ENCODE measurements at places on chromosomes 6 and 20.

- H3K4me1 ChIP-seq = no peaks in the 10 kb centered on the region
- DNase-seq = no peak
- peaks cover 6% of the 10 kb centered on the region for H3K27me3 ChIP-seq
- H3K36me3 ChIP-seq = no peaks in the 10 kb centered on the region
- no peak overlapping the region for H3K27ac ChIP-seq
These were observed 164.1 kb downstream of the TAF4 start for GRCh38 chr20:61901392-61902220.

- no peaks in the 10 kb centered on the region for H3K36me3 ChIP-seq
- no peaks in the 10 kb centered on the region for H3K4me1 ChIP-seq
- no peak overlapping the region for H3K4me3 ChIP-seq
- no peak overlapping the region for H3K27ac ChIP-seq
- no peaks in the 10 kb centered on the region for H3K27me3 ChIP-seq
These were observed 68.0 kb downstream of the AIG1 start for GRCh38 chr6:143128681-143129015.

DNA sequence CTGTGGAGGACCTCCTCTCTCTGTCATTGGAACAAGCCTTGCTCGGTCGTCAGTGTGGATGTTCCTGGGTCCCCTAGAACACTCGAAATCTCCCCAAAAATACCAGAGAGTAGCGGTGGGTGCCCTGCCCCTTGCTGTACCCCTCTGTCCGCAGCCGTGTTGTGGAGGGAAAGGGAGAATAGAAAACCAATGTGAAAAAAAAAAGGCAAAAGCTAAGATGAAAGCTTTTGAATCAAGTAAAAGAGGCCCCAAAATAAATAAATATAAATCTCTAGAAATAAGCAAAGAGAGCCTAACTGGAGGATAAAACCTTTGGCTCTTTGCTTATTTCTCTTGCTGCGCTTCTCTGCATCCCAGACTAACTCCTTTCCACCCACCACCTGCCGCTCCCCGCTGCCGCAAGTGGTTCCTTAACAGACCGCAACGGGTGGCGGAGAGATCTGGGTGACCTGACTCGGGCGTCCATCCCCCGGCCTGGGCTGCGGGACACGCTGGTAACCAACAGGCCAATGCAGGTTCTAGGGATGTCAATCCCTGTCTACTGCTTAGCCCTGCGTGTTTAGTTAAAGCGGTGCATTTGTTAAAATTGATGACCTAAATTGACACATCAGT, 110.0 kb downstream of the GPX5 start:
- no peak overlapping the region for H3K27ac ChIP-seq
- peak; percentile 40 for DNase-seq
- H3K4me3 ChIP-seq = no peak overlapping the region
- H3K36me3 ChIP-seq = no peaks in the 10 kb centered on the region
- H3K27me3 ChIP-seq = peaks cover 78% of the 10 kb centered on the region

DNA sequence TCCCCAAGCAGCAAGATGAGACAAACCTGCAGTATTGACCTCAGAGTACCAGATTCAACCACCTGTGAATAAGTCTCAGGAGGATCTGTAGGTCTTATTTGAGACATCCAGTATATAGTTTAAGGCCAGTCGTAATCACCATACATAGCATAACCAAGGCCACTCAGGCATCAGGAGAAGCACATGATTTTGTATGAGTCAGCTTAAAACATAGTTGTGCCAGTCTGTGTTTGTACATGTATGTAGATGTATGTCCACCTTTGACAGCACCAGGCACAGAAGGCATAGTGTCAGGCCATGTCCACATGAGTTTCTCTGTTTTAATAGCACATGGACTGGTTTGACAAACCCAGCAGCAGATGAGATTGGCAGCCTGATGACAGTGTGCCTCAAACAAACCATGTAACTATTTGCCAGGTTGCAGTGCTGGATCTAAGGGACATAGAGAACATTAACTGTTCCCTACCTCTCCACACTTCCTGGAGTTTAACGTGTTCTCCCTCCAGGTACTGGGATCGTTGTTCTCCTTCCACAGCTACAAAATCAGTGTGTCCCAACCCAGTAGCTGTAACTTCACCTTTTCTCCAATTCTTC, 8.6 kb upstream of the ASIP start:
- H3K4me3 ChIP-seq = no peak overlapping the region
- DNase-seq = no peak
- H3K27me3 ChIP-seq = no peaks in the 10 kb centered on the region
- no peaks in the 10 kb centered on the region for H3K36me3 ChIP-seq

DNA sequence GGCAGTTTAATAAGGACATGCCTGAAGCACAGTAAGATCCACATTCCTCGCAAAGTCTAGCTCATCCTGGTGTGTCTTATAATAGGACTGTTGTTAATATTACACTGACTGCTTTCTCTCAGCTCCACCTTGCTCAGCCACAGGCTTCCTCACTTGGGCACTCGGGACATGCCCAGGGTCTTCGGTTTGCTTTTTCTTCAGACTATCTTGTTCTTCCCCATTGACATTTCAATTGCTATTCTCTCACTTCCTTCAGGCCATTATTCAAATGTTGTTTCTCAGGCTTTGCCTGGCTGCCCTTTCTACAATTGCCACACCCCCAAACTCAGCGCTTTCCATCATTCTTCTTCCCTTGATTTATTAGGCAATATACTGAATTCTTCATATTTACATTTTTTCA, 274.8 kb upstream of the RGS17 start:
- DNase-seq = no peak
- no peaks in the 10 kb centered on the region for H3K4me1 ChIP-seq
- no peaks in the 10 kb centered on the region for H3K36me3 ChIP-seq
- no peak overlapping the region for H3K4me3 ChIP-seq
- H3K27me3 ChIP-seq = no peaks in the 10 kb centered on the region
- no peak overlapping the region for H3K27ac ChIP-seq

DNA sequence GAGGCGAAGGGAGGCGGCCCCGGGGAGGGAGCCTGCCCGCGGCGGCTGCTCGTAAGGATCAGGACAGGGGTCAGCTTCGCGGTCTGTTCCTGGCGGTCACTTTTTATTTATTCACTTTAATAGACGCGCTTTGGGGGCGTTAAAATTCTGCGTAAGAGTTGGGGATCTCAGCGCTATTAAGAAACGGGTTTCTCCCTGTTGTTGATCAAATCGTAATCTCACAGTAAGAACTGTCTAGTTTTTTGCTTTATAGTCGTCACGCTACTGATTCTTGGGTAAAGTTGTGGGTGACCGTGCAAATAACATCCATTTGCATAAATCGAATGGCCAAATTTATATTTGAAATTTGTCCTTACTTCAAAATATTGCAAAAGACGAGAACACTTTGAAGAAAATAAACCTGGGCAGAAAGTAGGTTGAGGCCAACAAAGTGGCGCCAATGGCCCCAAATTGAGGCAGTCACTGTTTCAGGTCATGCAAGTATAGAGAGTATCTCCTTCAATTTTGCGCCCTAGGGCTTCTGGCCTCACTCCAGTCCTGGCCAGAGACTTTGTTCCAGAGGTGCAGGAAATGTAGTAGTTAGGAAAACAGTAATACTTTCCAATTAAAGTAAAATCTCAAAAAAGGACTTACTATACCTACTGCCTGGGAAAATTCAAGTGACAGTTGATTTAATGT, 963 bp upstream of the RMND1 start:
- peak overlapping the region; percentile 83 for H3K27ac ChIP-seq
- DNase-seq = peak; percentile 40
- H3K4me3 ChIP-seq = peak overlapping the region; percentile 92
- no peaks in the 10 kb centered on the region for H3K27me3 ChIP-seq
- H3K4me1 ChIP-seq = peaks cover 11% of the 10 kb centered on the region

DNA sequence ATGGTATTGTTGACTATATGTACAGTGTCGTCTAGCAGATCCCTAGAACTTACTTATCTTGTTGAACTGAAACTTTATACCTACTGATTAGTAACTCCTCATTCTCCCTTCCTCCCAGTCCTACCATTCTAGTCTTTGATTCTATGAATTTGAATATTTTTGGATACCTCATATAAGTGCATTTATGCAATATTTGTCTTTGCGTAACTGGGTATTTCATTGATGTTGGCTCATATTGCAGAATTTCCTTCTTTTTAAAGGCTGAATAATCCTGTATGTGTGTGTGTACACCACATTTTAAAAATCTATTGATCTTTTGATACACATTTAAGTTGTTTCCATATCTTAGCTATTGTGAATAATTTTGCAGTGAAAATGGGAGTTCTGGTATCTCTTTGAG, 119.9 kb downstream of the SOX4 start:
- peaks cover 2% of the 10 kb centered on the region for H3K4me1 ChIP-seq
- no peak overlapping the region for H3K4me3 ChIP-seq
- no peaks in the 10 kb centered on the region for H3K27me3 ChIP-seq
- H3K27ac ChIP-seq = no peak overlapping the region
- DNase-seq = no peak

GRCh38 chr20:63823691-63824311, 7.3 kb downstream of the ZBTB46 start:
- DNase-seq = no peak
- no peak overlapping the region for H3K27ac ChIP-seq
- H3K36me3 ChIP-seq = no peaks in the 10 kb centered on the region
- H3K4me3 ChIP-seq = no peak overlapping the region
- peaks cover 5% of the 10 kb centered on the region for H3K4me1 ChIP-seq
- H3K27me3 ChIP-seq = no peaks in the 10 kb centered on the region

- no peak overlapping the region for H3K4me3 ChIP-seq
- H3K4me1 ChIP-seq = peaks cover 68% of the 10 kb centered on the region
- H3K27ac ChIP-seq = no peak overlapping the region
- H3K27me3 ChIP-seq = no peaks in the 10 kb centered on the region
- no peaks in the 10 kb centered on the region for H3K36me3 ChIP-seq
- DNase-seq = no peak
These were observed 64.7 kb upstream of the ZNF217 start for GRCh38 chr20:53658322-53658721.

GRCh38 chr6:62523630-62524029, 237.6 kb upstream of the KHDRBS2 start:
- DNase-seq = no peak
- no peaks in the 10 kb centered on the region for H3K27me3 ChIP-seq
- H3K27ac ChIP-seq = no peak overlapping the region
- H3K4me3 ChIP-seq = no peak overlapping the region

DNA sequence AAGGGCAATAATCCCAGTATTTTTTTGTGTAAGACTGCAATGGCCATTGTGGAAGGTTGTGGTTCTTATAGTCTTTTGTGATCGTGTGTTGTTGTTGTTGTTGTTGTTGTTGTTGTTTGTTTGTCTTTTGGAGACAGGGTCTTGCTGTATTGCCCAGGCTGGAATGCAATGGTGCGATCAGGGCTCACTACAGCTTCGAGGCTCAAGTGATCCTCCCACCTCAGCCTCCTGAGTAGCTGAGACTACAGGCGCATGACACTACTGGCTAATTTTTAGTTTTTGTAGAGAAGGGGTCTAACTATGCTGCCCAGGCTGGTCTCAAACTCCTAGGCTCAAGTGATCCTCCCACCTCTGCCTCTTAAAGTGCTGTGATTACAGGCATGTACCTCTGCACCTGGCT, 3.5 kb upstream of the GSTA4 start:
- peaks cover 17% of the 10 kb centered on the region for H3K4me1 ChIP-seq
- no peak overlapping the region for H3K27ac ChIP-seq
- DNase-seq = no peak

GRCh38 chr6:38504996-38505395, 134.7 kb downstream of the BTBD9 start:
- H3K27ac ChIP-seq = no peak overlapping the region
- H3K36me3 ChIP-seq = no peaks in the 10 kb centered on the region
- peaks cover 3% of the 10 kb centered on the region for H3K4me1 ChIP-seq
- H3K27me3 ChIP-seq = no peaks in the 10 kb centered on the region
- H3K4me3 ChIP-seq = no peak overlapping the region

- peak; percentile 91 for DNase-seq
- H3K4me3 ChIP-seq = peak overlapping the region; percentile 98
- H3K27ac ChIP-seq = no peak overlapping the region
- H3K27me3 ChIP-seq = no peaks in the 10 kb centered on the region
- H3K36me3 ChIP-seq = peaks cover 11% of the 10 kb centered on the region
- peaks cover 4% of the 10 kb centered on the region for H3K4me1 ChIP-seq
These were observed 1.3 kb downstream of the KPNA5 start for GRCh38 chr6:116682334-116682712.

- no peaks in the 10 kb centered on the region for H3K27me3 ChIP-seq
- no peaks in the 10 kb centered on the region for H3K36me3 ChIP-seq
- H3K4me3 ChIP-seq = no peak overlapping the region
These were observed 670.7 kb downstream of the UTRN start for GRCh38 chr6:144955859-144956258.

DNA sequence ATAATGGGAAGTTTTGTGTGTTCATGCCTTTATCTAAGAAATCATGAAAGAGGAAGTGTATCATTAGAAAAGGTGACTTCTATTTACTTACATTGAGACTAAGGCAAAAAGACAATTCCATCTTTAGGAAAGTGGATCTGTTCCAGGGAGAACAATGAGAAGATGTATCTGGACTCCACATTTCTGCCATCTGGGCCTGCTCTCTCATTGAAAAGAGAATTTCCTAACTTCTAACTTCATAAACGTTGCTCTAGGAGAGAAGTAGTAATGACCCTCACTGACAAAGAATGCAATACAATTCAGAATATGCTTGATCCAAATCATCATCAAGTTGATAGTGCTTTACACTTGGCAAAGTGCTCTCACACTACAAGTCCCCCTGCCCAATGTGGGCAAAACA, 294.2 kb downstream of the OGFRL1 start:
- H3K36me3 ChIP-seq = no peaks in the 10 kb centered on the region
- no peaks in the 10 kb centered on the region for H3K4me1 ChIP-seq
- H3K27ac ChIP-seq = no peak overlapping the region
- peaks cover 2% of the 10 kb centered on the region for H3K27me3 ChIP-seq

- H3K27ac ChIP-seq = no peak overlapping the region
- H3K4me3 ChIP-seq = no peak overlapping the region
- H3K36me3 ChIP-seq = no peaks in the 10 kb centered on the region
- DNase-seq = no peak
- no peaks in the 10 kb centered on the region for H3K4me1 ChIP-seq
These were observed 962.9 kb upstream of the SLC35B3 start for GRCh38 chr6:9398071-9398766.

DNA sequence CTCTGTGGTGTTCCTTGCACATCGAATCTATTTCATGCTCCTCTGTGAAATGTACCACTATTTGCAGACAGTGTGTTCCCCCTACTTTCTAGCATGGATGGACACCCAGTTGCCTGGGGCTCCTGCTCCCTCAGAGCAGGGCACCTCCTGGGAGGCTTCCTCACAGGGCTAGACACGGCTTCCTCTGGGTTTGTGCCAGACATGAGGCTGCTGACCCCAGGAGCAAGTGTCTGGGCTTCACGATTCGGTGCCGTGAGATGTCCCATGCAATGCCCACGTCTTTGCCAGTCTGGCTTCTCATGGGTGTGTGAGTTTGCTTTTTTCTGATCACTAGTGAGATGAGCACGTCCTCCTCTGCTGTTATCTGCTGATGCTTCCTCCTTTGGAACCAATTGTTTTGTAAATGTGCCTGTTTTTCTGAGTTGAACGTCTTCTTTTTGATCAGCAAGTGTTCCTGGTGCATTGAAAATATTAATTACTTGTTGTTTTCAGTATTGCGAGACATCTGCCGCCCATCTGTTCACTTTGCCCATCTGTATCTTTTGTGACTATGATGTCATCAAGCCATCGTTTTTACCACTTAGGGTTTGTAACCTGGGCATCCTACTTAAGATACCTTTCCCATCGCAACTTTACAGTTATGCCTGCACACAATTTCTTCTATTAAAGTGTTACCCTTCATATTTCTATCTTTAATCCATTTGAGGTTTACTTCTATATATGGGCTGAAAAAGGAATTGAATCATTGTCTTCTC, 92.0 kb downstream of the TTLL2 start:
- DNase-seq = no peak
- H3K27me3 ChIP-seq = peaks cover 27% of the 10 kb centered on the region

GRCh38 chr6:17684134-17684533, 22.6 kb downstream of the NUP153 start:
- H3K36me3 ChIP-seq = peaks cover 48% of the 10 kb centered on the region
- no peak overlapping the region for H3K4me3 ChIP-seq
- H3K27me3 ChIP-seq = no peaks in the 10 kb centered on the region
- DNase-seq = no peak
- no peaks in the 10 kb centered on the region for H3K4me1 ChIP-seq
- H3K27ac ChIP-seq = no peak overlapping the region
